ENCODE measurements at places on chromosomes 1 and 21.

GRCh38 chr1:26112407-26112775 is 767 bp downstream of the PDIK1L start:
- peak; percentile 18 for DNase-seq

- DNase-seq, result no peak
Observed at GRCh38 chr21:31172328-31172727, 134.1 kb upstream of the KRTAP19-8 start.

GRCh38 chr1:27005648-27006496 is 6.8 kb downstream of the TENT5B start:
- DNase-seq, result no peak

- no peak for DNase-seq
Observed at GRCh38 chr21:16597753-16598152, 868.0 kb downstream of the USP25 start.

GRCh38 chr1:192516776-192517297 is 58.7 kb upstream of the RGS1 start:
- peak; percentile 86 for DNase-seq

DNA sequence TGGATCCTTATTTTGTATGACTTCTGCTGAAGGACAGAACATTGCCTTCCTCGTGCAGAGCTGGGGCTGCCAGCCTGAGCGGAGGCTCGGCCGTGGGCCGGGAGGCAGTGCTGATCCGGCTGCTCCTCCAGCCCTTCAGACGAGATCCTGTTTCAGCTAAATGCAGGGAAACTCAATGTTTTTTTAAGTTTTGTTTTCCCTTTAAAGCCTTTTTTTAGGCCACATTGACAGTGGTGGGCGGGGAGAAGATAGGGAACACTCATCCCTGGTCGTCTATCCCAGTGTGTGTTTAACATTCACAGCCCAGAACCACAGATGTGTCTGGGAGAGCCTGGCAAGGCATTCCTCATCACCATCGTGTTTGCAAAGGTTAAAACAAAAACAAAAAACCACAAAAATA is 27.5 kb upstream of the KDM4A start:
- no peak for DNase-seq

- DNase-seq, result peak; percentile 36
Observed at GRCh38 chr1:26234644-26235370, 807 bp downstream of the CEP85 start.

DNA sequence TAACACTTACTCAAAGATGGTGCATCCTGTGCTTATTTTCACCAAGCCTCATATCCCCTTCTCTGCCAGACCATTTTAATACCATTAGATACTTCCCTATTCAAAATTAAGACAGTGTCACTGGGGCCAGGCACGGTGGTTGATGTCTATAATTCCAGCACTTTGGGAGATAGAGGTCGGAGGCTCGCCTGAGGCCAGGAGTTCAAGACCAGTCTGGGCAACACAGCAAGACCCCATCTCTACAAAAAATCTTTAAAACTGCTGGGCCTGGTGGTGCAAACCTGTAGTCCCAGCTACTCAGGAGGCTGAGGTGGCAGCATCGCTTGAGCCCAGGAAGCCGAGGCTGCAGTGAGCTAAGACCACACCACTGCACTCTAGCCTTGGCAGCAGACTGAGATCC is 28.2 kb downstream of the APP start:
- DNase-seq, result no peak

- DNase-seq, result no peak
Observed at GRCh38 chr1:54980528-54981241, at the start of gene TMEM61. Gene TMEM61 (plus strand): TSS chr1:54980628. CDS start chr1:54981066, 438 bp downstream.

GRCh38 chr21:17580319-17580718 is 32.4 kb downstream of the BTG3 start:
- no peak for DNase-seq

DNA sequence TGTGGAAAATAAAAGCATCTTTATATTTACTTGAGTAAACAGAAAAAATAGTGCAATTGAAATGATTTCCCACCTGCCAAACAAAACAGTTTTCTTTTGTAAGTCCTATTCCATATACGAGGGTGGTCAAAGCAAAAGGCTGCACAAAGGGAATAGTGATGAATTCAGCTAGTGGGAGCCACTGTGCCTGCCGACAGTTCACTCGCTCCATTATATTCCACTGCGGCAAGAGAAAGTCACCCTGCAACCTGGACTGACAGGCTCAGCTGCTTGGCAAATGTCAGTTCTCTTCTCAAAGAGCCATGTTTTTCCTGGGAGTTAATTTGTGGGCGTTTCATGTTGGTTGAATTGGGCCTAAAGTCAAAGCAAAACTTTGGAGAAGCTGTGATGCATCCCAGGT is 145.4 kb downstream of the LMO4 start:
- DNase-seq, result no peak

GRCh38 chr21:26597981-26598380 is 24.9 kb upstream of the CYYR1 start:
- DNase-seq, result no peak

Measured in CD4-positive, alpha-beta T cell treated with Interleukin-17A for 1 hour (primary cell).